Foreskin keratinocyte (primary cell): ENCODE measurements at places on chromosomes 7 and 10. TPM values are rescaled to one million over a fixed set of nuclear protein-coding genes. Genes with fewer than 3 reads are reported as not detected.

Gene CDH23
- total RNA-seq = 0.04 TPM in 1 of 2 replicates, not detected in the other

Gene PALD1
- total RNA-seq = 0.04 and 0.07 TPM in 2 replicates

DNA sequence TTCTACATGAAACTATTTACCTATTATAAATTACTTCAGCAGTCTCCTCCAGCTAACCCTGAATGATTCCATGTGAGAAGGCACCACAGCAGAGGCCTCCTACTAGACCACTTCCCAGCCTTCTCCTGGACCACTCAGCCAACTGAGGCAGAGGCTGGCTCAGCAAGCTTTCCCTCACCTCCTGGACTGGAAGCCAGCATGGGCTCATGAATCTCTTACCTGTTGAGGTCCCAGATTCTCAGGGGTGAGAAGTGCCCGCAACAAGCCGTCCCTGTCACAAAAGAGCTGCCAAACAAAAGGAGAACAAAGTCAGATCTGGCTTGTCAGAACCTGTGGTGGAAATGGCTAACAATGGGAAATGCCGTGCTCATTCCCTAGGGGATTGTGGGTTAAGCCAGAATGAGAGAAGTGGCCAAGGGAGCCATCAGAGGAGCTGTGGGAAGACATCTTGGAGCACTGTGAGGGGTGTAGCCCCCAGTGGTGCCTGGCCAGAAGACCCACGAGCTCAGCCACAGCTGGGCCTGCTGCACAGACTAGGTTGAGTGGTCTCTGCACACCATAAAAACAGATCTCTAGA, 36.5 kb downstream of the DPCD start:
- no peak for DNase-seq

GRCh38 chr7:121138262-121138933, 149.9 kb downstream of the CPED1 start:
- peak; percentile 56 for DNase-seq

Gene IDI2
- not detected in 2 replicates for total RNA-seq

DNA sequence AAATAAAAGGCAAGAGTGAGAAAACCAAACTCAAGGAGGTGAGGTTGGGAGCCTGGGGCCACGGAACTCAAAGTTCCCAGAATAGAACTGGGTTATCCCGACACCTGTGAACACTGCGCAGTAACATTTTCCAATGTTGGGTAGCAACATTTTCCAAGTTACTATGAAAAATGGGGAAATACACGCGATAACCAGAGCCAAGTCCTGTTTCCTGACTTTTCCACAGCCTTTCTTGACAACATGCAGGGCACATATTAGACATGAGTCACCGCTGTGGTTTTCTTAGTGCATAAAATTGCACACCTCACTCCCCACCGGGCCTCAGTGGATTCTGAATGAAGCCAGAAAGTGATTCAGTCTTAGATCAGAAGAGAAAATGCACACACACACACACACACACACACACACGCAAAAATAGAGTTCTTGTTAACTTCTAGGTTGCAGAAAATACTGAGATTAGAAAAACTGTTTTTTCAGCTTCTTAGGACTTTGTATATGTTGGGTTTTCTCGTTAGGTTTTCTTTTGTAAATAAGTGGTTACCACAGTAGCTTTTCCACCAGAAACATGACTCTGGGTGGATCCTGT, 70.0 kb downstream of the CAMK1D start:
- DNase-seq = peak; percentile 95

DNA sequence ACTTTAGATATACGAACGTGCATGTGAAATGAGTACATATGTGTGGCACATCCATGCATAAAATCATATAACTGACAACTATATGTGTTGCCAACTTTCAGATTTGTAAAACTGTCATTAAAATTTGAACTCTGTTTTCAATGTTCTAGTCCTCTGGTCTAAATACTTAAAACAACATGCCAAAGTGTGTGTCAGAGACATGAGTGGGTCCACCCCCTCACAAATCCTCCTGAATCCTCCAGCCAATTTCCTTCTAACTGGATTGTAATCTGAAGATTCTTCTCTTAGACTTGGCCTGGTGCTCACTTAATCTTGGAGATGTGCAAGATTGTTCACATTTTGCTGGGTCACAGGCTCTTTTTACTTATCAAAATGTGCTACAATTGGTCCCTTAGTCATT, 184.1 kb downstream of the RELN start:
- DNase-seq = no peak

DNA sequence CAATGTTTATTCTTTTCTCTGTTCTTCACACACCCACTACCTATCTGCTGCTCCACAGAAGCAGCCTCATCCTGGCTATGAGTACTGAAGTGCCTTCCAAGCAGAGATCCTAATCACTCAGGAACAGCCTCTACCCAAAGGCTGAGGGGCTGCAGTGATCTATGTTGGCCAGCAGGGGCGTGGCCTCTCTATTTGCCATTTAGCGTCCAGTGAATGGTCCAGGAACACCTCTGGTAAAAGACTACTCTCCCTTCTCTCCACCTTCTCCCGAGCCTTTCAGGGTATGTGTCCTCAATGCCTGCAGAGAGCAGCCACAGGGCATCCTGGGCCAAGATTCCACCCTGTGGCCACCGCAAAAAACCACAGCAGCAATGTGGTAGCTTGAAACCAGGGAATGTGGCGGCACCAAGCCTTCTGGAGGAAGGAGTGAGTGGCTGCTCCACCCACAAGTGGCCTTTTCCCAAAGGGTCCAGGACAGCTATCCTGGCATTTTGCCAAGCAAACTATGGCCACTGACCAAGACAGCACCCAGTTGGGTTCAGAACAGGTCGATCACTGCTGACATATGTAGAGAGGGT, 70.9 kb downstream of the SYPL1 start:
- no peak for DNase-seq

DNA sequence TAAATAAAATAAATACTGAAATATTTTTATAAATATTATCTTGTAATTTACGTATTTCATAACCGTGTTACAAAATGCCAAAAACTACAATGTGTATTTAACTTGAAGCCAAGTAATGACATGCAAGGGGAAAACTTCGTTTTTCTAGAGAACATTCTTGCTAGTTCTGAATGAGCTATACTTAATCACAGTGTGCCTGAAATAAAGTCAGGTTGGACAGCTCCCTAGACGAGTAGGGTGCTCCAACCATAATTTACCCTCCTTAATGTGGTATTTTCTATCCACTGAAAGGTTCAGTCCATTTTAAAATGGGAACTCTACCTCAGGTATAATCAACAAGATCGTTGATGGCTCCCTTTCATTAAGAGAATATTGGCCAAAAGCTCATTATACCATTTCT, 194.5 kb upstream of the AHR start:
- DNase-seq = no peak

DNA sequence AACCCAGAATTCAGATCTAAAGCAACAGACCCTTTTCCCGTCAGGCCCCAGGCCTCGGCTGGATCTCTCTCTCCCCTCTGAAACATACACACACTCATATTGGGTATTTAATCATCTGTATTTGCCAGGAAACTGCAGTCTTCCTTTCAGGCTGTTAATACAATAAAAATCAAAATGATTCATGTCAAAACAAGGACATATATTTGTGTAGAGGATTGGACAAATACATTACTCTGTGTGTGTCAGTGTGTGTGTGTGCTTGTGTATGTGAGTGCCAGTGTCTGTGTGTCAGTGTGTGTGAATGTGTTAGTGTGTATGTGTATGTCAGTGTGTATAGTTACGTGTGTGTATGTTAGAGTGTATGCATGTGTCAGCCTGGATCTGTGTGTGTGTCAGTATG, 90.8 kb downstream of the JCAD start:
- no peak for DNase-seq

- DNase-seq = peak; percentile 65
Observed at GRCh38 chr10:98374217-98374985, 40.6 kb downstream of the PYROXD2 start.

Gene ANKRD2
- total RNA-seq = 1.1 and 1.6 TPM in 2 replicates

Gene SLC26A3
- total RNA-seq = not detected in 2 replicates

Gene HMX2
- not detected in 2 replicates for total RNA-seq

GRCh38 chr10:44293842-44294241, 91.1 kb downstream of the CXCL12 start:
- no peak for DNase-seq

GRCh38 chr10:105700218-105700617, 1059.1 kb downstream of the SORCS3 start:
- DNase-seq = no peak

DNA sequence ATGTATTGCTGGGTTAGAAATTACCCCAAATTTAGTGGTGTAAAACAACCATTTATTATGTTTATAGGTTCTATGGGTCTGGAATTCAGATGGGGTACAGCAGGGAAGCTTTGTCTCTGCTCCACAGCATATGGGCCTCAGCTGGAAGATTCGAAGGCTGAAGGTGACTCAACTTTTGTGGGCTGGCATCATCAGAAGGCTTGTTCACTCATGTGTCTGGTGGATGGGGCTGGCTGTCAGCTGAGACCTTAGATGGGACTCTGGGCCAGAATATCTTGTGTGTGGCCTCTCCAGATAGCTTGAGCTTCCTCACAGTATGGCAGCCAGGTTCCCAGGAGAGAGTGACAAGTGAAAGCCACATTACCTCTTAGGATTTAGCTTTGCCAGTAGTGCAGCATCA, 45.9 kb downstream of the ZNF503 start:
- peak; percentile 29 for DNase-seq

Gene SLC13A1
- total RNA-seq = not detected in 2 replicates

Gene NPTX2
- not detected in 2 replicates for total RNA-seq

Gene ZNHIT1
- total RNA-seq = 81.2 and 93.8 TPM in 2 replicates

Gene PROSER2
- total RNA-seq = 17.2 and 22.2 TPM in 2 replicates

Gene SH2D4B
- not detected in 2 replicates for total RNA-seq

- no peak for DNase-seq
Observed at GRCh38 chr10:126233182-126234148, 154.8 kb downstream of the ADAM12 start.

DNA sequence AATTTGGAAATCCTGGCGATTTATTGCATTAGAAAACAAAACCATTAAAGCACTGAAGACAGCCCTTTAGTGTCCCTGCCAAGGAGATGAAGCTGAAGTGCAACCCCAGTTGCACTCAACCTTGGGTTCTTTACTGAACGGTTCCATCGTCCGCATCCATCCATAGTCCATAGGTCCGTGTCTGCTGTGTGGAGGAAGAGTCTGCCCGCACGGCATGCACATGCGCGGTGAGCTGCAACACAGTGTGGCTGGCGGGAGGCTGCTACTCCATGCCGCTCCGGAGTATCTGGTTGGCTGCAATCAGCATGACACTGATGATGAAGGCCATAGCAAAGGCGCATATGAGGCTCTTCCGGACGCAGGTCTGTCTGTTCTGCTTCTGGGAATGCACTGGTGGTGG, 624.6 kb downstream of the CALN1 start:
- no peak for DNase-seq

GRCh38 chr10:95321554-95322301, 30.9 kb upstream of the PDLIM1 start:
- no peak for DNase-seq

DNA sequence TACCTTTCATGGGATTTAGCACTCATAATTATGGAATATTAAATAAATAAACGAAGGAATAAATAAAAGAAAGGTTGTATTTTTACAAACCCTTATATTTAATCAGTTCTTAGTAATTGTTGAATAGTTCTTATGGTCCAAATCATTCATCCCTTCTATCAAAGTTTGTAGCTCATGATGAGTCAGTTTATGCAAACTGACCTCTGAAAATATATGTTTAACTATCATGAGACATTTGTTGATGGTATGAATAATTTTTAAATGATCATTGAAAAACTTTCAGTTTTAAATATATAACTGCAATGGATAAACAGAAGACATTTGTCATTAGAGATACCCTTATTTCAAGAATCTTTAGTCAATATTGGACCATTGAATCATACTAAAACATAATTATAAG, 411.2 kb upstream of the LRRTM3 start:
- no peak for DNase-seq

- DNase-seq = no peak
Observed at GRCh38 chr10:88037623-88038022, 174.2 kb downstream of the PTEN start.
